ENCODE measurements at places on chromosomes 5 and 9. TPM values are rescaled to one million over a fixed set of nuclear protein-coding genes. Genes with fewer than 3 reads are reported as not detected.

GRCh38 chr5:137843676-137844299 is 23.9 kb upstream of the MYOT start:
- H3K36me3 ChIP-seq = no peaks in the 10 kb centered on the region
- no peak for DNase-seq
- no peak overlapping the region for H3K27ac ChIP-seq
- no peak overlapping the region for H3K4me3 ChIP-seq
- no peaks in the 10 kb centered on the region for H3K27me3 ChIP-seq
- H3K4me1 ChIP-seq = no peaks in the 10 kb centered on the region

The RMRP gene
- not detected for total RNA-seq

DNA sequence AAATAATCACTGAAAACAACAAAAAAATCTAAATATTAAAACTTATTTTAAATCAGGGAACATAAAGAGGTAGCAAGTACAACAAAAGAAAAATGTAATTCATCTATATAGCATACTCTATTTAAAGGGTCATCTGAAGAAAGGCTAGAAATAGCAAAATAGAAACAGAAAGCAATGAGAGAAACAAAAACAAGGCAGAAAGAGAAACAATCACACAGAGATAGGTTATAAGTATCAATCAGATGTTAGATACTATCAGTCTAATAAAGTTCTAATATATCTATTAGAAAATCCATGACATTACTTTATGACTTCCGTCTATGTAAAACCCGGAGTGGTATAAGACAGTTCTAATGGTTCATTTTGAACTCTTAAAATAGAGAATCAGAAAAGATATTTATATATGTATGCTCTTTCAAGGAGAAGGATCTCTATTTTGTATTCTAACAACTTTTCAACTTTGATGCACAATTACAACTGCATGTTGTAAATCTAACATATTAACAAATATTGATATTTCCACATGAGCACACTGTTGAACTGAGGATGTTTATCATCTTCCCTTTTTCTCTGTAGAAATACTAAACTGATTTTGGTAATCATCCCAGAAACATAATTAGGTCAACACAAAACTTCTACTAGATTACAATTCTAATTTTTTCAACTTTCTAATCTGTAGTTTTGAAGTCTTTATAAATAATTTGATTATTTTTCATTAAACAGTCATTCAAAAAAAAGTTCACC is 15.8 kb downstream of the RICTOR start:
- H3K27me3 ChIP-seq = no peaks in the 10 kb centered on the region
- DNase-seq = no peak
- H3K4me1 ChIP-seq = no peaks in the 10 kb centered on the region
- H3K4me3 ChIP-seq = no peak overlapping the region
- no peak overlapping the region for H3K27ac ChIP-seq

The CDH9 gene
- total RNA-seq = not detected

DNA sequence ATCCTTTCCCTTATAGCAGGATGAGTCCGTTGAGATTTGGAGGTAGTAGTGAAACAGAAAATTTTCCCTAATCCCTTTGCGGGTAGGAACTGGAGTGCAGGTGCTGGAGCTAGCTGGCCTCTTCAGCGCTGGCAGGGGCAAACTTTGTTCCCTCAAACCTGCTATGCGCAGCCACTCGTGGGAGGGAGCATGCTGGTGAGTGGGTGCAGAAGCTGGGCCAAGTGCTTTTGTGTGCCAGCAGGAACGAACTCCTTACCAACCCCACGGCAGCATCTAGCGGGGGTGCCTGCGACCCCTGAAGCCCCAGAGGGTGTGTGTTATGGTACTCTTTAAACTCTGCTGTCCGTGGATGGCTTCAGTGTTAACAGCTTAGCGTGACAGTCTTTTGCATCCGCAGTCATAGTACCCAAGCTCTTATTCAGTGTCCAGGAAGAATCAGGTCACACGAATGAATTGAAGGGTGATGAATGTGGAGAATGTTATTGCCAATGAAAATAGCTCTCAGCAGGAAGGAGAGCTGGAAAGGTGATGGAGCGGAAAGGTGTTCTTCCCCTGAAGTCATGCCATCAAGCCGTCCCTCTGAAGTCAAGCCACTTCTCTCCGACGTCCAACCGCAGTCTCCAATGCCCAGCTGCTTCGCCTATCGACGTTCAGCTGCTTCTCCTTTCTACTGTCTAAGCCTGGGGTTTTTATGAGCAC is 1445.1 kb upstream of the CDH9 start:
- no peak overlapping the region for H3K4me3 ChIP-seq
- H3K27ac ChIP-seq = no peak overlapping the region
- no peaks in the 10 kb centered on the region for H3K36me3 ChIP-seq
- no peaks in the 10 kb centered on the region for H3K4me1 ChIP-seq
- no peaks in the 10 kb centered on the region for H3K27me3 ChIP-seq

The IQGAP2 gene
- total RNA-seq = 110 TPM

The RNF183 gene
- not detected for total RNA-seq

The CPEB4 gene
- total RNA-seq = 29.7 TPM

DNA sequence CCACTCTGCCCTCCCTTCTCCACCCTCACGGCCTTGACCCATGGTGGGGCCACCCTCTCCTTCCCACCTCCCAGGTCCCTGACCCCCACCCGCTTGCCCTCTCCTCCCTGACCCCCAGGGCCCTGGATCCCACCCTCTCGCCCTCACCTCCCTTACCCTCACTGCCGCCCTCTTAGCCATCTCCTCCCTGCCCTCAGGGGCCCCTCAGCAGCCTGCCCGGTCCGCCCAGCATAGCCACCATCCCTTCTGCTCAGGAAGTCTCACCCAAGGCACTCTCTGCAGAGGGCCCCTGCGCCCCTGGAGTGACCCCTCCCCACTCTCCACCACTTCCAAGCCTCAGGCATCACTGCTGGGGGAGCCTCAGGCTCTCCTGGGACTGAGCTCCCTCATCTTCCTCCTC is 66.3 kb downstream of the MRPL36 start:
- no peaks in the 10 kb centered on the region for H3K36me3 ChIP-seq
- no peaks in the 10 kb centered on the region for H3K27me3 ChIP-seq
- H3K4me3 ChIP-seq = no peak overlapping the region
- H3K27ac ChIP-seq = no peak overlapping the region
- no peaks in the 10 kb centered on the region for H3K4me1 ChIP-seq
- DNase-seq = no peak

The ANKRD18A gene
- total RNA-seq = 6.7 TPM

The OR2K2 gene
- not detected for total RNA-seq

GRCh38 chr9:1070692-1071091 is 20.5 kb downstream of the DMRT2 start:
- H3K27me3 ChIP-seq = no peaks in the 10 kb centered on the region
- H3K27ac ChIP-seq = no peak overlapping the region
- no peak for DNase-seq

DNA sequence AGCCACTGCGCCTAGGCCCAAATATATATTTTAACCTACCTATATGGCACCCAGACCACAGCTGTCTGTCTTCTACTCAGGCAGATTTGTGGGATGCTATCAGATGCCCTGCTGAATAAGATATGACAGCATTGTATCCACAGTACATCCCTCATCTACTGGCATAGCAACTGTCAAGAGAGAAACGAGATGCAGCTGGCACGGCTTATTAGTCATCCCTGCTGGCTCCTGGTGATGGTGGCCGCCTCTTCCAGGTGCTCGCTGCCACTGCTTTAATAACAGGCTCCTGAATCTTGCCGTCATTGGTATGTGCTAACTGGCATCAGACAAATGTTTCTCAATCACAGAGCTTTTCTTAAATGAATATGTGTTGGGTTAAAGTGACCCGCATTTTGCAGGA is 34.0 kb downstream of the B4GALT1 start:
- no peaks in the 10 kb centered on the region for H3K27me3 ChIP-seq
- H3K4me1 ChIP-seq = peaks cover 34% of the 10 kb centered on the region
- H3K27ac ChIP-seq = no peak overlapping the region
- no peak for DNase-seq

The GABRA6 gene
- total RNA-seq = not detected

The FOXI1 gene
- not detected for total RNA-seq

GRCh38 chr9:134436911-134437310 is 110.7 kb downstream of the RXRA start:
- H3K27ac ChIP-seq = no peak overlapping the region
- DNase-seq = no peak
- no peak overlapping the region for H3K4me3 ChIP-seq
- H3K27me3 ChIP-seq = no peaks in the 10 kb centered on the region
- H3K36me3 ChIP-seq = no peaks in the 10 kb centered on the region
- H3K4me1 ChIP-seq = peaks cover 7% of the 10 kb centered on the region

The CYSRT1 gene
- not detected for total RNA-seq

The VCAN gene
- total RNA-seq = 40.4 TPM

- no peak overlapping the region for H3K4me3 ChIP-seq
- no peaks in the 10 kb centered on the region for H3K27me3 ChIP-seq
- no peaks in the 10 kb centered on the region for H3K4me1 ChIP-seq
Measured at GRCh38 chr9:133621725-133622267, 12.6 kb upstream of the FAM163B start.

The RETREG1 gene
- total RNA-seq = 11.6 TPM

The MYOZ3 gene
- not detected for total RNA-seq

DNA sequence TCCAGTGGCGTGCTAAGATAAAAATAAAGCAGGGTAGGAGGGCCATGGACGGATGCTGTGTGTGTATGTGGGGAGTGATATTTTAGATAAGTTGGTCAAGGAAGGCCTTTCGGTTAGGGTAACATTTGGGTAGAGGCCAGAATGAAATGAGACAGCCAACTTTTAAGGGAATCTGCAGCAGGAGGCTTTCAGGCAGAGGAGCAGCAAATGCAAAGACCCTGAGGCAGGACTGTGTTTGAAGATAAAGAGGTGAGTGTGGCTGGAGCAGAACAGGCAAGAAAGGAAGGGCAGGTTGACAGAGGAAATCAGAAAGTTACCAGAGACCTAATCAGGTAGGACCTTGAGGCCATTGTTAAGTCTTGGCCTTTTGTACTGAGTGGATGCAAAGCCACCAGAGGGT is 106.2 kb downstream of the MAST4 start:
- no peak overlapping the region for H3K27ac ChIP-seq
- H3K4me1 ChIP-seq = no peaks in the 10 kb centered on the region
- no peak overlapping the region for H3K4me3 ChIP-seq

DNA sequence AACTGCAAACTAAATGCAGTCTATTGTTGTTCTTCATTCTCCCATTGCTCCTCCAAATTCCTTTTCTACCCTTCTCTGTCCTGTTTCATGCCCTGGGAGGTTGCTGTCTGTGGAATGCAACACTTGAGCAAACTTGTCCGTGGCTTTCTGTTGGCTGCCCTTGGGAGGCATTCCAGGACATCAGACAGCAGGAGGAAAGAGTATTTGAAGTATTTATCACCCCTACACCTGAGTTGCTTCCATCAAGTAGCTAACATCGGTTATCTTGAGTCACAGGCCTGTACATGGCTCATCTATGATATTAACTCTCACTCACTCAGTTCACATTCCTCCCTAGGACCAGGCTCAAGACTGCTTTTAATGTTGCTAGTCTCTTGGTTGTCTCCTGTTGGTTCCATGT is 803.4 kb upstream of the CDH6 start:
- H3K27ac ChIP-seq = no peak overlapping the region
- no peaks in the 10 kb centered on the region for H3K27me3 ChIP-seq
- no peaks in the 10 kb centered on the region for H3K4me1 ChIP-seq
- no peak overlapping the region for H3K4me3 ChIP-seq
- no peak for DNase-seq

- H3K27me3 ChIP-seq = no peaks in the 10 kb centered on the region
- no peak overlapping the region for H3K4me3 ChIP-seq
- H3K27ac ChIP-seq = no peak overlapping the region
Measured at GRCh38 chr5:88322785-88323184, 54.1 kb upstream of the TMEM161B start.

GRCh38 chr5:6235726-6236125 is 142.6 kb downstream of the MED10 start:
- no peaks in the 10 kb centered on the region for H3K36me3 ChIP-seq
- H3K27me3 ChIP-seq = no peaks in the 10 kb centered on the region
- H3K4me3 ChIP-seq = no peak overlapping the region
- DNase-seq = no peak
- no peaks in the 10 kb centered on the region for H3K4me1 ChIP-seq
- H3K27ac ChIP-seq = no peak overlapping the region

DNA sequence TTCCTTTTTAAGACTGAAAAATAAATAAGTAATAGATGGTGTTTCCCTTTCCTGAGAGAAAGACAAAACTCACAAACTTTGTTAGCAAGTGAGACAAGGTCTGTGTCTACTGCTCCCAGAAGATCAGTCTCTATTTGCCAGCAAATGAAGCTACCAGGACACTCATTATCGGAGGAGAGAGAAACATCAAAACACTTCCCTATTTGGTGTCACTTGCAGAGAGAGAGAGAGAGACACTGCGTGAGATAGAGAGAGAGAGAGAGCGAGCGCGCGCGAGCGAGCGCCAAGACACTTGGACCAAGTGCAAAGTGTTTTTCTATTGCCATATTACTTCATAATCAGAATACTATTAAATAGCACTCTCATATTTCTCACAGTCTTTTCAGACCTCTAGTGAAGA is 142.7 kb downstream of the KCNN2 start:
- H3K27ac ChIP-seq = no peak overlapping the region
- DNase-seq = no peak
- H3K36me3 ChIP-seq = no peaks in the 10 kb centered on the region
- no peaks in the 10 kb centered on the region for H3K27me3 ChIP-seq
- H3K4me3 ChIP-seq = no peak overlapping the region
- H3K4me1 ChIP-seq = no peaks in the 10 kb centered on the region

DNA sequence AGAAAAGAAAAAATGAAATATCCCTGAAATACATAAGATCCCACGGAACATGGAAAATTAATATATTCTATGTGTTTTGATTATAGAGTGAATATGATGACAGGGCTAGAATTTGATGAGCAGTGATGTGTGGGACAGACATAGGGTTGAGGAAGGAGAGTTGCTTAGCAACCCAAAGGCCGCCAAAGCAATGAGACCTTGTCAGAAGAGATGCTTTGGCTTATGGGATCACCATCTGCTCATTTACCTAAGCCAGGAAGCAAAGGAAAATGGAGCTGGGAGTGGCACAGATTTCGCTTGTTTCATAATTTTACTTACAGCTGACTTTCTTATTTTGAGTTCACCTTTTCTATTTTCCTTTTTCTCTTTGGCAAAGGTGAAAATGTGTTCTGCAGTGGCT is 20.9 kb upstream of the HAPLN1 start:
- no peaks in the 10 kb centered on the region for H3K27me3 ChIP-seq
- no peak overlapping the region for H3K27ac ChIP-seq
- H3K4me3 ChIP-seq = no peak overlapping the region
- no peaks in the 10 kb centered on the region for H3K4me1 ChIP-seq

DNA sequence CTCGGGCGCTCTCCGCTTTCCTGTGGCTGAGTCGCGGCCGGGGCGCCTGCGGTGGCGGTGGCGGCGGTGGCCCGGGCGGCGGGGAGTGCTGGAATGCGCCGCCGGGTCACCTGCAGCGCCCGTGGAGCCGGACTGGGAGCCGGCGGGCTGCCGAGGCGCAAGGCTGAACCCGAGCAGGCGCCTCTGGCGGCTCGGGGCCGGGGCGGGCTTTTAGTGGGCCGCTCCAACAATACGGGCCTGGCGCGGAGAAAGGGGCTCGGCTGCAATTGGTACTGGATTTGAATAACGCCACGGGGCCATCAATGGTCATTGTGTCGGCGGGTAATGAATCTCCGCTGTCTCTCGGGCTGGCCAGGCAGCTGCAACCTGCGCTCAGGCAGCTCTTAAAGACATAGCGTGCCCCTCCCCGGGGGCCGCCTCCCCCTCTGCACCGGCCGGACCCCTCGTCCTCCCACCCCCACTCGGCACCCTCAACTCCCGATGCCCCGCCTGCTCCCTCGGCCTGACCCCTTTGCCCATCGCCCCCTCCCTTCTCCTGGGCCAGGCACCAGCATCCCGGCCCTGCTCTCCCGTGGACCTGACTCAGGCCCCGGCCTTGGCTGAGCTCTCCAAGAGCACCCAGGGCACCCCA is 22.1 kb downstream of the URM1 start:
- no peak overlapping the region for H3K27ac ChIP-seq
- H3K27me3 ChIP-seq = no peaks in the 10 kb centered on the region

- no peak for DNase-seq
- no peak overlapping the region for H3K27ac ChIP-seq
- H3K4me3 ChIP-seq = no peak overlapping the region
- H3K36me3 ChIP-seq = no peaks in the 10 kb centered on the region
- H3K4me1 ChIP-seq = no peaks in the 10 kb centered on the region
Measured at GRCh38 chr5:80243567-80243966, 12.3 kb downstream of the SERINC5 start.

Data from Peyer's patch (tissue), 4 donors.